ENCODE measurements at places on chromosomes 12 and 14.

DNA sequence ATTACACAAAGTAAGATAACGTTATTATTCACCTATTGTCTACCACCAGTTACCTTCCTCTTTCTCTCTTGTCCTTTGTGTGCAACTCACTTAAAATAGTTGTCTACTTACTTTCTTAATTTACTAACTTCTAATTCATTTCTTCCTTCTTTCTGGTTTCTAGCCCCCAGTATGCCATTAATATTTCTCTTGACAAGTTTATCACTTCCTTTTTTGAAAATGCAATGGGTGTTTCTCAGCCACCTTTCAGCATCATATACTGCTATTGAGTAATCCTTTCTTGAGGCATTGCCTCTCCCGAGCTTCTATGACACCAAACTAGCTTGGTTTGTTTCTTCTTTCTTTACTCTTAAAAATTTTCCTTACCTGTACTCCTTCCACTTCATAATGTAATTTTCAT, 633.6 kb downstream of the TMTC2 start:
- DNase-seq, result no peak

GRCh38 chr14:98168211-98168985, 1103.6 kb downstream of the BCL11B start:
- DNase-seq, result no peak

GRCh38 chr12:43332977-43333640, 218.9 kb downstream of the ADAMTS20 start:
- DNase-seq, result peak; percentile 66

DNA sequence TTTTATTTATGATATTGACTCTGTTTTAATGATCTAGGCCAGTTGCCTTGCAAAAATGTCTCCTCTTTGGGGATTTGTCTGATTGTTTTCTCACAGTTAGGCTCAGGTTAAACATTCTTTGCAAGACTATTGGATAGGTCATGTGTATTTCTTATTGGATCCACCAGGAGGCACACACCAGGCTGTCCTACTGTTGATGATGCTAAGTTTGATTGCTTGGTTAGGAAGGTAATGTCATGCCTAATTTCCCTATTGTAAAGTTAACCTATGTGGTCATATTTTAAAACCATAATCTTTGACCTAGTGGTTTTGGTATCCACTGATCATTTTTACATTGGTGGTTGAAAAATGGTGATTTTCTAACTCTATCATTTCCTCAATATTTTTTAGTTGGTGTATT, 137.1 kb downstream of the BRMS1L start:
- no peak for DNase-seq

- no peak for DNase-seq
Observed at GRCh38 chr12:95473231-95473883, 595 bp upstream of the METAP2 start.

All from non-pigmented ciliary epithelial cell (primary cell).